ENCODE measurements at places on chromosomes 1 and 21.
A peak's percentile ranks its signal among the peaks of the same experiment; 100 is the strongest.

DNA sequence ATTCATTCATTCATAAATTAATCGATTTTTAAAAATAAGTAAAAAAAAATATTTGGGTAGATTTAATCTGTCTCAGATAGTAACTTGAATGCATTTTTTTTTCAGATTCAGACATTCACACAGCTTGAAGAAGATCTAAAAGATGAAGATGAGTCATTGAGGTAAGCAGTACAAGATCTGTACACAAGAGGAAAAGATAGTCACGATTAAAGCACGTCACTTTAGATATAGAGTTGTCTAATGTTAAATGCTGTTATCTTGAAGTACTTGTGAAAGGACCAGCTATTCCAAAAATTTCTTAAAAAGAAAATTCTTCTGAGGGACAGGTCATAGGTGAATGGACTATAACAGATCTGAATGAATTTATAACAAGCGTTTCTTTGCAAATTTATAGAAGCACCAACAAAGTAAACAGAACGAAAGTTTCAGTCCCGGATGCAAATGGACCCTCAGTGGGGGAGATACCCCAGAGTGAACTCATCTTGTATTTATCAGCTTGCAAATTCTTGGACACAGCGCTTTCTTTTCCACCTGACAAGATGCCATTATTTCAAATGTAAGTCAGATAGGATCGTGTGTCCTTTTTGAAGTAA, 31.2 kb upstream of the MORC3 start:
- peak overlapping the region; percentile 25 for H3K4me3 ChIP-seq
- peaks cover 14% of the 10 kb centered on the region for H3K36me3 ChIP-seq
- no peaks in the 10 kb centered on the region for H3K27me3 ChIP-seq
- H3K4me1 ChIP-seq = peaks cover 21% of the 10 kb centered on the region
- H3K27ac ChIP-seq = peak overlapping the region; percentile 70
- DNase-seq = no peak

DNA sequence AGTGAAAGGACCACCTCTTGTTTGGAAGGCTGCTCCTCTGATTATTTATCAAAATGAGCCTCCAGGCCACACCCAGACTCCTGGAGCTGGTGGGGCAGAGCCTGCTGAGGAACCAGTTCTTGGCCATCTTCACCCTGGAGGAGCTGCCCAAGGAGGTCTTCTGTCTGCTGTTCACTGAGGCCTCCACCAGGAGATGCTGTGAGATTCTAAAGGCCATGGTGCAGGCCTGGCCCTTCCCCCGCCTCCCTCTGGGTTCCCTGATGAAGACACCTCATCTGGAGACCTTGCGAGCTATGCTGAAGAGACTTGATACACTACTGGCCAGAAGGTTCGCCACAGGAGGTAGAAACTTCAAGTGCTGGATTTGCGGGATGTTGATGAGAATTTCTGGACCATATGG, 61.7 kb upstream of the GJA8 start:
- H3K36me3 ChIP-seq = no peaks in the 10 kb centered on the region
- H3K27ac ChIP-seq = no peak overlapping the region
- H3K27me3 ChIP-seq = peaks cover 10% of the 10 kb centered on the region
- H3K4me1 ChIP-seq = no peaks in the 10 kb centered on the region
- peak; percentile 7 for DNase-seq

GRCh38 chr1:78833491-78833890, 173.0 kb downstream of the ADGRL4 start:
- H3K27me3 ChIP-seq = no peaks in the 10 kb centered on the region
- H3K36me3 ChIP-seq = no peaks in the 10 kb centered on the region
- H3K27ac ChIP-seq = no peak overlapping the region
- H3K4me3 ChIP-seq = no peak overlapping the region
- DNase-seq = no peak

DNA sequence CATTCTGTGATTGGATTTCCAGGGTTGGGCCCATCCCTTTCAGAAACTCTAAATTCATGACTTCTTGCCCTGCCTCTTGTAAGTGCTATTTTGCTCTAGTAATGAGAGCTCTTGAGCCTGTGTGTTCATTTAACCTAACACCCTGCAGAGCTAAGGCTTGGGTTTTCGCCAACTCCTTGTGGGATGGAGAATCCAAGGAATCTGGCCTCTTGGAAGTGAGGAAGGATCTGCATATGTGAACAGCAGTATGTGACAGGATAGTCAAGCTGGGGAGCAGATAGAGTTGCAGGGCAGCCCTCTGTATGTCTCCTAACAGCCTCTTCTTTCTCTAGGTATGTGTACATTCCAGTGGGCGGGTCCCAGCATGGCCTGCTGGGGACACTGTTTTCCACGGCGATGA, 258.9 kb downstream of the HHAT start:
- H3K4me3 ChIP-seq = no peak overlapping the region
- no peak for DNase-seq
- H3K4me1 ChIP-seq = peaks cover under 1% of the 10 kb centered on the region
- H3K36me3 ChIP-seq = peaks cover 2% of the 10 kb centered on the region
- no peak overlapping the region for H3K27ac ChIP-seq

GRCh38 chr1:211596418-211597181, 17.6 kb upstream of the SLC30A1 start:
- no peak for DNase-seq
- no peaks in the 10 kb centered on the region for H3K36me3 ChIP-seq
- no peak overlapping the region for H3K4me3 ChIP-seq
- H3K27ac ChIP-seq = no peak overlapping the region

GRCh38 chr1:174274884-174275283, 115.6 kb downstream of the RABGAP1L start:
- no peak for DNase-seq
- H3K36me3 ChIP-seq = peaks cover 5% of the 10 kb centered on the region
- H3K4me1 ChIP-seq = no peaks in the 10 kb centered on the region
- H3K27me3 ChIP-seq = no peaks in the 10 kb centered on the region
- H3K4me3 ChIP-seq = no peak overlapping the region
- no peak overlapping the region for H3K27ac ChIP-seq

DNA sequence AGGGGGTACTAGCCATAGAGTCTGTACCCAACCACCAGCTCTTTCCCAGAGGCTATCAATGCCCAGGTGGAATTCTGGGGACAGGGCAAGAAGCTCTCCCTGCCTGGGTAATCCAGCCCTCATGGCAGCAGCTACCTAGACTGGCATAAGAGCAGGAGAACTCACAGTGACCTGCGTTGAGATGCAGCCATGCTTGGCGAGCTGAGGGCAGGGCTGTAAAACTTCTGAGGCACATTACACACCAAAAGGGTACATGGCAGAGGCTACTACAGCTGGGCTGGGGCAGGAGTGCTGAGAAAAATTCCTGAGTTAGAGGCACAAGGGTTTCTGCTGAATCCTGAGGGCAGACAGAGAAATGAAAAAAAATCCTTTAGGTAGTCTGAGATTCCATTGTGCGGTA, 927.9 kb upstream of the B3GALT2 start:
- H3K4me3 ChIP-seq = no peak overlapping the region
- H3K27me3 ChIP-seq = no peaks in the 10 kb centered on the region
- H3K4me1 ChIP-seq = no peaks in the 10 kb centered on the region
- no peak overlapping the region for H3K27ac ChIP-seq
- DNase-seq = no peak

GRCh38 chr1:218367118-218367517, 22.0 kb downstream of the TGFB2 start:
- peaks cover 7% of the 10 kb centered on the region for H3K27me3 ChIP-seq
- no peak overlapping the region for H3K27ac ChIP-seq
- DNase-seq = no peak
- H3K4me1 ChIP-seq = peaks cover 5% of the 10 kb centered on the region

DNA sequence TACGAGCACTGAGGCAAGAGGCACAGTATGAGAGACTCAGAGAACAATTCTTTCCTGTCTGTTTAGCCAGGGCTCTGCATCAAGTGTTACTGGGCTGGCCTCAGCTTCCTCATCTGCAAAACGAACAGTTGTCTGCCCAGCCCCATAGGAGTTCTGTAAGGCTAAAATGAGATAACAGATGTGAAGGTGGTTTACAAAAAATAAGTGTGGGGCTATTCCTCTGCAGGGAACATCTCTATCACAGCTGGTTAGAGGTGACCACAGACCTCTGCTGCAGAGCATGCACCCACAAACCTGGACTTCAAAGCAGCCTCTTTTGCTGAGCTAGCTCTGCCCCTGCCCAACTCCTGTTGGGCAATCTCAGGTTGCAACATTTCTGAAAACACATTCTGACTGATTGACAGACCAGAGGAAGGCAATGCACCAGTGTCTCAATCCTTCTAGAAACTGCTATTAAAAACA, 10.5 kb upstream of the OLIG1 start:
- no peaks in the 10 kb centered on the region for H3K36me3 ChIP-seq
- H3K27me3 ChIP-seq = peaks cover 10% of the 10 kb centered on the region
- H3K4me3 ChIP-seq = no peak overlapping the region
- H3K27ac ChIP-seq = no peak overlapping the region

GRCh38 chr1:47474278-47475193, 36.7 kb downstream of the FOXD2 start:
- no peaks in the 10 kb centered on the region for H3K36me3 ChIP-seq
- no peak overlapping the region for H3K27ac ChIP-seq
- H3K4me3 ChIP-seq = no peak overlapping the region
- no peak for DNase-seq
- H3K4me1 ChIP-seq = no peaks in the 10 kb centered on the region

- H3K4me1 ChIP-seq = peaks cover 12% of the 10 kb centered on the region
- no peak overlapping the region for H3K27ac ChIP-seq
- no peak for DNase-seq
- H3K36me3 ChIP-seq = peaks cover 2% of the 10 kb centered on the region
- H3K27me3 ChIP-seq = no peaks in the 10 kb centered on the region
Observed at GRCh38 chr1:9761855-9762254, 61.9 kb downstream of the CLSTN1 start.

- no peak for DNase-seq
- no peak within 1 kb of the TSS for H3K27ac ChIP-seq
- peaks cover 2% of the 10 kb centered on the region for H3K4me1 ChIP-seq
- H3K4me3 ChIP-seq = no peak within 1 kb of the TSS
- H3K27me3 ChIP-seq = no peaks in the 10 kb centered on the region
Observed at GRCh38 chr1:110390692-110391245, at the start of gene SLC16A4. TSS of gene SLC16A4 (minus strand) at chr1:110391026. CDS start at chr1:110389323, 1,703 bp downstream.

- peaks cover 2% of the 10 kb centered on the region for H3K4me1 ChIP-seq
- H3K27ac ChIP-seq = no peak overlapping the region
- H3K36me3 ChIP-seq = no peaks in the 10 kb centered on the region
- no peaks in the 10 kb centered on the region for H3K27me3 ChIP-seq
- H3K4me3 ChIP-seq = no peak overlapping the region
- DNase-seq = no peak
Observed at GRCh38 chr1:154896771-154897286, 26.7 kb upstream of the KCNN3 start.

DNA sequence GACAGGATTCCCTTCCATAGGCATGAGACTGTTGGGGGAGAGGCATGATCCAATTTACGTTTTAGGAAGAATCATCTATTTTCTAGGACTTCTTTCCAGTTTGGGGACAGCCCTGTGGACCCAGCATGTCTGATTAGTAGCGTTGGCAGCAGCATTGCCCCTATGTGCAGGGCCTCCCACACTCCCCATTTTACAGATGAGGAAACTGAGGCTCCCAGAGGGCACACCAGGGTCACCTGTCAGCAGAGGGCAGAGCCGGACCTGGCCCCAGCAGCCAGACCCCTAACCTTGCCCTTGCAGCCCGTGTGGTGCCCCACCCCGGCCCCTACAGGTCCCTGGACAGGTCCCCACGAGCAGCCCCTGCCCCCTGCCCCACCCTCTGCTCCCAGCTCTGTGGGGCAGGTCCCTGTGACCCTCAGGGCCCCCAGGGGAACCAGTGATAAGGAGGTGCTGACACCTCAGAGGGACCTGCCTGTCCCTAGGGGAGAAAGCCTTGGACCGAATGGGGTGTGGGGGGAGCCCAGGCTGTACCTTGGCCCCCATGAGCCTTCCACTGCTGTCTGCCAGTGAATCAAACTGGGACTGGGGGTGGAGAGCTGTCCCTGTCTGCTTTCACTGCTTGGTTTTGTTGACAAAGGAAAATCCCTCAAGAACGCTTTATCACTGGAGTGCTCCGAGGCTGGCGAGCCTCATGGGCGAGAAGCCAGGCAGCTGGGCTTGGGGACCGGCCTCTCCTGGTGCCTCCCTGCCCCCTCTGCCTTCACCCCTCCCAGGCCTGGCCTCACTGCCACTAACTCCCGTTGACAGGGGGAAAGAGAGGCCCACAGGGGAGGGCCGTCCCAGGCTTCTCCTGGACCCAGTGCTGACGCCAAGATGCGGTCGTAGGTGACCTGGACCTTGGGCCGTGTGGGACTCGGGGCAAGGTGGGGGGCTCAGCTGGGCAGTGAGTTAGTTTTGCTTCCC, 39.4 kb upstream of the CCDC27 start:
- no peak overlapping the region for H3K4me3 ChIP-seq
- H3K36me3 ChIP-seq = no peaks in the 10 kb centered on the region
- H3K4me1 ChIP-seq = no peaks in the 10 kb centered on the region
- peaks cover 13% of the 10 kb centered on the region for H3K27me3 ChIP-seq

- no peak for DNase-seq
- no peaks in the 10 kb centered on the region for H3K4me1 ChIP-seq
- no peaks in the 10 kb centered on the region for H3K36me3 ChIP-seq
- H3K4me3 ChIP-seq = no peak overlapping the region
- no peak overlapping the region for H3K27ac ChIP-seq
- H3K27me3 ChIP-seq = peaks cover 30% of the 10 kb centered on the region
Observed at GRCh38 chr1:143718524-143718923, 253.3 kb downstream of the FAM72C start.

DNA sequence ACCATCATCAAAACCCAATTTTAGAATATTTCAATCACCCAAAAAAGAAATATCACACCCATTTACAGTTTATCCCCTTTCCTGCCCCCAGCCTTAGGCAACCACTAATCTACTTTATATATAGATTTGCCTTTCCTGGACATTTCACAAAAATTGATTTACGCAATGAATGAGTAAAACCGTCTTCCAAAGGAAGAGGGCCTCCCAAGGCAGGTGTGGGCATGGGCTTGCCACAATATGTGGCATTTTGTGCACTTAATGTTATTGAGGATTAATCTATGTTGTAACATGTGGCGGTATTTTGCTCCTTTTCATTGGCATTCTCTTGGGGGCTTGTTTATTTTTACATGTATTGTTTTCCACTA, 11.8 kb upstream of the BMP8B start:
- no peak overlapping the region for H3K27ac ChIP-seq
- peaks cover 4% of the 10 kb centered on the region for H3K36me3 ChIP-seq
- H3K27me3 ChIP-seq = no peaks in the 10 kb centered on the region
- DNase-seq = no peak
- no peak overlapping the region for H3K4me3 ChIP-seq

GRCh38 chr21:36511484-36512220, 31.7 kb upstream of the CLDN14 start:
- H3K36me3 ChIP-seq = no peaks in the 10 kb centered on the region
- no peak overlapping the region for H3K4me3 ChIP-seq
- H3K4me1 ChIP-seq = peaks cover 5% of the 10 kb centered on the region
- peaks cover 2% of the 10 kb centered on the region for H3K27me3 ChIP-seq
- H3K27ac ChIP-seq = no peak overlapping the region

Measured in activated naive CD8-positive, alpha-beta T cell treated with anti-CD3 and anti-CD28 coated beads, Interleukin-2, amount 50 U/mL, for 24 hours (primary cell).